ENCODE measurements at places on chromosomes 11 and 22.

DNA sequence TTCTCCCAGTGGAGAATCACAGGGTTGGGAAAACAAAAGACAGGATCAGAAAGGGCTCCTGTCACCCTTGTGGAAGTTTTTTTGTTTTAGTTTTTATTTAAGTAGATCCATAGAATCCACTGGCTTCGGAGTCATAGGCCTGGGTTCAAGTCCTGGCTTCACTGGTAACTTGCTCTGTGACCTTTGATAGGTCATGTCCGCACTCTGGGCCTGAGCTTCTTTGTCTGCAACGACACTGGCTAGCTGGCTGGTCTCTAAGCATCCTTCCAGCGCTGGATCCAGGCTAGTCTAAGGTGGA is 1.4 kb downstream of the ZFTA start:
- DNase-seq: no peak

GRCh38 chr11:123174196-123175183 is 20.6 kb downstream of the CLMP start:
- no peak for DNase-seq

- no peak for DNase-seq
Observed at GRCh38 chr11:27592098-27592780, 85.7 kb upstream of the LIN7C start.

GRCh38 chr11:2084721-2085120 is 54.5 kb downstream of the IGF2 start:
- no peak for DNase-seq

DNA sequence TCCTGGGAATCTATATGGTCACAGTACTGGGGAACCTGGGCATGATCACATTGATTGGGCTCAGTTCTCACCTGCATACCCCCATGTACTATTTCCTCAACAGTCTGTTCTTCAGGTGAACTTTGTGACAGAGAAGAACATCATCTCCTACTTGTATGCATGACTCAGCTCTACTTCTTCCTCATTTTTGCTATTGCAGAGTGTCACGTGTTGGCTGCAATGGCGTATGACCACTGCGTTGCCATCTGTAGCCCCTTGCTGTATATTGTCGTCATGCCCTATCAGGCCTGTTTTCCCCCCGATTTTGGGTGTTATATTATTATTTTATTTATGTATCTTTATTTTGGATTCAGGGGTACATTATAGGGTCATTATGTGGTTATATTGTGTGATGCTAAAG is 2.4 kb upstream of the OR8G1 start:
- no peak for DNase-seq

DNA sequence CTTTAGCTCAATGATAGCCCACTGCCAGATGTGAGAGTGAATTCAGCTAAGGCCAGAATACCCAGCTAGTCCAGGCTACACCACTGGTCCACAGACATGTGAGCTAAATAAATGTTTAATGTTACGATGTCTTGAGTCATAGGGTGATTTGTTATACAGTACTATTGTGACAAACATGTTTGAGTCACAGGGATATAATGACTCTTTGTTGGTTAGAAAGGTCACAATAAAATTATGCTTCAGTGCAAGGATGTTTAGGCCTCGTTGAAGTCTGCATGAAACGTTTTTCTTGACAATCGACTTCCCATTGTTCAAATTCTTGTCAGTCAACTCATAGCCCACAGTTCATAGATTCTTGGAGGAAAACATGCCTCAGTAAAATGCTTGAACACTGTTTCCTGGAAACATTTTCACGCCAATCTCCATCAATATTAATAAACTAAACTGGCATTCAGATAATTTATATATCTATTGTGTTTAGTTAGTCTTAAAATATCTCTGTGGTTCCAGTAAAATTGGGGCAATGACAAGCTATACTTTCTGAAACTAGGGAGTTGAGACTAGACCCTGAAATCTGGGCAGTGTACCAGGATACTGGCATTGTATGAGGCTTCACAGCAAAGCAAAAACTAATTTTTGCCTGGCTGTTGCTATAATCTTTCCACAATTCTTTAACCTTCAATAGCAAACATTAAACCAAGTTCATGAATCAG is 650.8 kb upstream of the KIRREL3 start:
- DNase-seq: no peak

GRCh38 chr22:43295173-43295572 is 48.0 kb downstream of the SCUBE1 start:
- DNase-seq: no peak

GRCh38 chr11:119376197-119376847 is 5.2 kb downstream of the USP2 start:
- DNase-seq: no peak

- DNase-seq: peak; percentile 44
Observed at GRCh38 chr11:61429346-61429690, 457 bp downstream of the CPSF7 start.

GRCh38 chr11:119529063-119529845 is 106.3 kb upstream of the THY1 start:
- DNase-seq: no peak

- peak; percentile 58 for DNase-seq
Observed at GRCh38 chr22:30947816-30948454, 20.6 kb downstream of the MORC2 start.

DNA sequence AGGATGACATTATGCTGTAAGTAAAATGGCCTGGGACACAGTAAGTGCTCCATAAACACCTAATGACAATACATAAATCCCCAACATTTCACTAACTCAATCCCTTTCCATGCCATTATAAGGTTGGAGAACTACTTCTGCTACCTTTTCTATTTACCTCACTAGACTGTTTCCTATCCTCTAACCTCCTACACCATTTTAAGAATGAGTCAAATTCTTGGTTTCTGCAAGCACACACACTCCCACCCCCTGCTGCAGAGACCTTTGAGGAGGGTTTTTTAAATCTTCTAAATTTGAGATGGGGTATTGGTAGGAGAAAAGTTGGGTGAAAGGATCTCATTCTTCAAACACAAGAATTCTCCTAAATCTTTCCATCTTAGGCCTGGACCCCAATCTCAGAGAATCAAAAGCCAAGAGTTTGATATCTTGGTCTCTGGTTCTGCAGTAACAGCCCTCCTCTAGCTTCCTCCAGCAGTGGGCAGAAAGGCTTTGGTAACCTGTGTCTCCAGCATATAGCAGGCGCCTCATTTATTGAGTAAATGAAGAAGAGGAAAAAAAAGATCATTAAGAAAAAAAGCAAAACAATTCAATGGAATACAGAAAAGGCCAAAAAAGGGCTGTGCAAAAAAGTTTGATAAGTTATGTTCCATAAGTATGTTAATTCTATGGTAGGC is 42.3 kb downstream of the SYTL2 start:
- DNase-seq: no peak

DNA sequence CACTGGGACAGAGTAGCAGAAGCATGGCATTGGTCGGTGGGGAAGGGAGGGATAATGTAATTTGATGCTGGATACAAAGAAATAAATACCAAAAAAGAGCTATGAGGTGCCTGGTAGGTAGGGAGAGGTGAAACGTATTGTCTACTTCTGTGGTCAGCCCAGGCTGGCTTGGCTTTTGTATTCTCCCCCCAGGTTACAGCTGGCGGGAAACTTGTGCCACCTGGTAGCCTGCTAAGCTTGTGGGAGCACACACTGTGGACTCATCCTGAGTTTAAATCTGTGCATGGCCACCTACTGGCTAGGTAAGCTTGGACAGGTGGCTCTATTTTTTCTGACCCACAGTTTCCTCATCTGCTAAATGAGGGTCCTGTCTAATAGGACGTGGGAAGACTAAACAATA is 165.2 kb upstream of the E2F8 start:
- no peak for DNase-seq

- DNase-seq: no peak
Observed at GRCh38 chr11:79342686-79343085, 98.1 kb downstream of the TENM4 start.

DNA sequence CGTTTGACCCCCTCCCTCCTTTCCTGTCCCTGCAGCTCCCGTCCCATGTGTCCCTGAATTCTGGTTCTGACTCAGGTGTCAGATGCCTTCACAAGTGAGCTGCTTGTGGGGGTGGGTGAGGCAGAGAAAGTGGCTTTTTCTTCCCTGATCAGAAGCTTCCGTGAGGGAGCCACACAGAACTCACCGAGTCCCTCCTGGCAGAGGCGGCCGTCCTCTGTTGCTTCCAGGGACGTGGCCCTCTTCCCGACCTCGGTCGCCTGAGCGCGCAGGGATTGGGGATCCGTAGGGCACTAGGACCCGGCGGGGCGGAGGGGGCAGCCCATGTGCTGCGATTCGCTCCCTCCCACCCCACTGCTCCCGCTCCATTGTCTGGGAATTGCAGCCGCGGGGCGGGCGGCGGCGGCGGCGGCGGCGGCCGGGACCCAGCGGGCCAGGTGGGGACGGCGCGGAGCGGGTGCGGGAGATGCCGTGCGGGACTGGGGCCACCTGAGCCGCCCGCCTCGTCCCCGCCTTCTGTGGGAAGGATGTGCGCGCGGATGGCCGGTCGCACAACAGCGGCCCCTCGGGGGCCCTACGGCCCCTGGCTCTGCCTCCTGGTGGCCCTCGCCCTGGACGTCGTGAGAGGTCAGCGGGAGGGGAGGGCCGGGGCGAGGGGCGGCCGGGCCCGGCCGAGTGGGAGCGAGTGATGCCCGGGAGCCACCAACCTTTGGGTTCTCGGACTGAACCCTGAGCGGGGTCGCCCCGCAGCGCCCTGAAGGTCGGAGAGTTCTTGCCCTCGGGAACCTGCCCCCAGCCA is at the start of gene TMEM132A:
TMEM132A (plus strand) TSS at position 351 of the 796 bp plus-strand sequence; CDS start at position 525, 174 bp downstream.
- peak; percentile 85 for DNase-seq

DNA sequence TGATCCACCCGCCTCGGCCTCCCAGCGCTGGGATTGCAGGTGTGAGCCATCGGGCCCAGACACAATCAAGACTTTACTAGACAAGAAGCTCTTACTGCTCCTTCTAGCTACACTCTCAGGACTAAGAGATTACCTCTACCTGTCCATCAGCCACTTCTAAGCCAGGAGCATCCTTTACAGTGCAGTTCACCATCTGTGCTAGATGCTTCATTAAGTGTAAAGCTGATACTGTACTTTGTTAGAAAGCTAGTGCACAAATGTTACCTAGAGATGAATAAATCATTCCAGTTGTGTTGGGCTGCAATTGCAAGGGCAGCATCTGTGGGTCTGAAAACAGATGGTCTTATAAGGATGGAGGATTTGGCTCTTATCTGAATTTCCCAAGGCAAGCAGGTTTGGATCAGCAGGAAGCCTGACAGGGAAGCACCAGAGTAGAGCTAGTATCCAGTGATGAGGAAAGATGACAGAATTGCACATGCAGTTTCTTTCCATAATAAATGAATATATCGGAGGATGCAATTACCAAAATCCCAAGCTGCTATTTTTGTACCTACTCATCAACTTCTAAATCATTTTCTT is 58.3 kb downstream of the FAM168A start:
- peak; percentile 79 for DNase-seq
